ENCODE measurements at places on chromosomes 7 and 10. TPM values are rescaled to one million over a fixed set of nuclear protein-coding genes. Genes with fewer than 3 reads are reported as not detected.

- ATAC-seq = no peak
These were observed 14.8 kb upstream of the CHST12 start for GRCh38 chr7:2388637-2388954.

DNA sequence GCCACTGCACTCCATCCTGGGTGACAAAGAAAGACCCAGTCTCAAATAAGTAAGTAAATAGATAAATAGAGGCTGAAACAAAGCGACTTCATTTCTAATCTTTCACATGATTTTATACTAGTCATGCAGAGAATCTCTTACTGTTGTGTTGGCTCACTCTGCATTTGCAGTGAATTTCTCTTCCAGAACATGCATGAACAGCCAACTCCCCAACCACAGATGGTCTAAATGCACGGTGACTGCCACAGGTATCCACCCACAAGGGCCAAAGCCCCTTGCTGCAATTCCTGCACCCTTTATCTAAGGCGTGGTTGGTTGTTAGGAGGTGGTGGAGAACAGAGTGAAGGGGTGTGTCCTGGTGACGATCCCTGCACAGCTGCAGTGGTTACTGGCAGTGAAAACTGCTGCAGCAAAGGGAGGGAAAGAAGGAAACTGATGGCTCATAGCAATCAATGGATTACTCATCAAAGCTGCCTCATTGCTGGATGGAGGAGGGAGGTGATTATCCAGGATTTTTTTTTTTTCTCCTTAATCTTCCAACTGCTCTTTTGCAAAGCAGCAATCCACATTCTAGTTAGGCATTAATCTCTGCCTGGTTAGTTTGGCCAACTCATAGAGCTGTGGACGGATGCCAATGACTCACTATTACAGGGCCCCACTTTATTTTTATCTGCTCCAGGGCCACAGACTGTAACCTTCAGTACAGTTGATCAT lies 50.6 kb downstream of the PRTFDC1 start:
- peak; percentile 59 for ATAC-seq

DNA sequence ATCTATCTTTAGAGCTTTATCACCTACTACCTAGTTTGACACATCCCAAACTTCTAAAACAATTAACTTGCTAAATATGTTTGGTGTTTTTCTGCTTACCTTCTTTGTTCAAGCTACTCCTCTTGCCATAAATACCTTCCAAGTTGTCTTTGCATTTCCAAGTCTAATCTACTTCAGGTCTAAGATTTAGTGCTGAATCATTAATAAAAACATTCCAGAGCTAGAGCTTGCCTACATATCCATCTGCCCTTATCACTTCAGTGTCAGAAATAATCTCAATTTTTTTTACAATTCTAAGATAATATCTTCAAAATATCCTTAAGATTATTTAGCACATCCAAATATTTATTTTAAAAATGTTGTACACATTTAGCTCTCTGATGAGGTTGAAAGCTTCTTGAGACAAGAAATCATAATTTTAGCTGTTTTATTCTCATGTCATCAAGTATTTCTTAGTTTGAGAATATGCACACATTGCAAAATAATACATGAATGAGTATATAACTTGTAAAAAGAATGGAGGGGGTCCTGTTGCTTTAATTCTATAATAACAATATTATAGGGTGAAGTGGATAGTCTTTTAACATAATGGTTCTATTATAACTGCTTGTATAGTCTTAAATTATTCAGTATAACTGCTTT lies 466.3 kb downstream of the SEMA3D start:
- ATAC-seq = no peak

DNA sequence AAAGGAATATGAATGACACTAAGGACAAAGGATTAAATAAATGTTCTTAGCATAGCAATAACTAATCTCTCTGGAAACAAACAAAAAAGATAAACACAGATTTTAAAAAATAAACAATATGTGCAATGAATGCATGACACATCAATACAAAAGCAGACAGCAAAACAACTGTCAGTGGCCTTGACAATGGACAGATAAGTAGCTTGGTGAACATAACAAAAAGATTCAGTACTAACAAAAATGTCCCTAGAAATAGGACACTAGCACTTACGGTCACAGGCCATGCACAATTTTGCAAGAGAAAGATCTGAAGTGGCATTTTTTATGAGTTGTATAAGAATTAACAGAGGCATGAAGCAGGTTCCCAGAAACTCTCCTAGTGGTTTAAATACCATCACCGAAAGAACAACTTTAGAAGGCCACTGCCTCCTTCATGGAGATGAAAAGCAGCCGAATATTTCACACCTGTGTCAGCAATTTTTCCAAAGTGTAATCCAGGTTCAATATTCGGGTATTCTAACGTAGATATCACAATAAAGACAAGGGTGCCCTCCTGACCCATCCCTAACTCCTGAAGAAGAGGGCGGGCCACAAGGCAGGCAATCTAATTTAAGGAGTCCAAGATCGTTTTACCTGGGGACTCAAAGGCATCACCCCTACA lies 231.3 kb upstream of the MKLN1 start:
- no peak for ATAC-seq

DNA sequence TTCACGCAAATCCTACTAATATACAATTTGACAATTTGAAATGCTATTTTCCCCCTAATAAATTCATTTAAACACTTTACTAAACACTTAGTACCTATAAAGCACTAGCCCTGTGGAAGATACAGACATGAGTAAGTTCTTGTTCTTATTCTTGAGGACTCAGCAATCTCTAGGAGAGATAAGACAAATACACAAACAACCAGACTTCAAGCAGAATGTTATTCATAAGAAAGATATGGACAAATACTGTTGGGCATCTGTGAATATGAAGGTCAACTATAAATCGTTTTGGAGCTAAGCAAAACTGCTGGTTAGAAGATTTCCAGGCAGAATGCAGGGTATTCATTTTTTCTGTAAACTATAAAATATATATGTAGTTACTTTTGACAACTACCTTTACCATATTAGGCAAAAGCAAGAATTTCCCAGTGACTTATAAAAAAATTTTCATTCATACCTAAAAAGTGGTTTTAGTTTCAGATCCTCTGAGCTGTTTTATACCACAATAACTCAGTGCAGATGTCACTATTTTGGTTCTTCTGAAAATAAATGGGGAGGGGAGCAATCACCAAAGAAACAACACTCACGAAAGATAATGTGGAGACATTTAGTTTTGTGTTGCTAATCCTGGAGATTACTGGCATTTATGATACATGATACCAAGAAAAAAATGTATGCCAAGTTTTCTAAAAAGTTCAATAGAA lies 3.8 kb downstream of the VPS41 start:
- peak; percentile 49 for ATAC-seq

The ZEB1 gene
- total RNA-seq = 49.2 TPM

DNA sequence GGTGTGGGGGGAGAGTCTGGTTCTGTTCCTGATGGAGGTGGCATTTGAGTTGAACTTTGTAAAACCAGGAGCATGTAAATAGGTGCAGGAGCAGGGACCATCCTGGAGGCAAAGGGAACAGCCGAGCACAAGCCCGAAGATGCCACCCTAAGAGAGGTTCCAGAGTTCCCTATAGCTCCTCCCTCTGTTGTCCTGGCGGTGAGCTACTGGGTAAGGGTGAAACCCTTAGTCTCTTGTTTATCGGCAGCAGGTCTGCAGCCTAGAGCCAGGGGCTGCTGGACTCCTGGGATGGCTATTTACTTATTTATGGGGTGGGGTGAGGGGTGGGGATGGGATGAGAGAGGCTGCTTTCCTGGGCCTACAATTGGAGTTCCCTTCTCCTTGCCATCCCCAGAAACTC lies 6.5 kb upstream of the LBX1 start:
- no peak for ATAC-seq

Measured in activated T-helper 17 cell treated with anti-CD3 and anti-CD28 coated beads, Interleukin-2, amount 50 U/mL, for 72 hours (primary cell).